Mammary epithelial cell (primary cell): ENCODE measurements at places on chromosomes 4 and X.

- no peak for DNase-seq
Observed at GRCh38 chr4:59161249-59161648, 2038.9 kb upstream of the ADGRL3 start.

DNA sequence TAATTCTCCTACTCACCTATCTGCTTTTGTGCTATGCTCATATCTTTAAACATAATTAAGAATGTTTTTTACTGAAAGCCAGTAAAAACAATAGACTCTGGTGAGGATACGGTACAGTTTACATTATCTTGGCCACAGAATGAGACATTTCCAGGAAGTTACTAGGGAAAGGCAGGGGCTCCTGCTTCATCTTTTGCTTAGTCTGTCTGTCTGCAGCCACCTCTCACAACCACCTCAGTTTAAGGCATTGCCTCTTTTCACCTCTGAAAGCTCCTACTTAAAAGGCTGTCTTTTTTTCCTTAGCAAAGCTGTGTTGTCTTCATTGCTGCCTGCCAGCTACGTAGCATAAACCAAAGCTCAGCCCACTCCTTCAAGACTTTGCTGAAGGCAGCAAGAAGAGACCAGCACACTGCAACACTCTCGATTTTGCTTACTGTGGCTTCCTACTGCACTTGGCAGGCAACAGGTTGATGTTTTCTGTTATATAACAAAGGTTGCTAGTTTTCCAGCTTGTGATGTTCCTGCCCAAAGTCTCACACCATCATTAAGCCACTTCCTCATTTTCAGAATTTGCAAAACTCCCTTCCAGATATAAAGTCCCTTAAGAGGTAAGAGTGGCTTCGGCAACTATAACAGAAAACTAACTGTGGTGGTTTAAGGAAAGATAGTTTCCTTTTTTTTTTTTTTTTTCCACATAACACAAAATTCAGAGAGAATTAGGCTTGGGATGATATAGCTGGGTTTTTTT is 432.9 kb downstream of the GRXCR1 start:
- DNase-seq = no peak

- no peak for DNase-seq
Observed at GRCh38 chrX:41789374-41789773, 65.4 kb downstream of the GPR82 start.

DNA sequence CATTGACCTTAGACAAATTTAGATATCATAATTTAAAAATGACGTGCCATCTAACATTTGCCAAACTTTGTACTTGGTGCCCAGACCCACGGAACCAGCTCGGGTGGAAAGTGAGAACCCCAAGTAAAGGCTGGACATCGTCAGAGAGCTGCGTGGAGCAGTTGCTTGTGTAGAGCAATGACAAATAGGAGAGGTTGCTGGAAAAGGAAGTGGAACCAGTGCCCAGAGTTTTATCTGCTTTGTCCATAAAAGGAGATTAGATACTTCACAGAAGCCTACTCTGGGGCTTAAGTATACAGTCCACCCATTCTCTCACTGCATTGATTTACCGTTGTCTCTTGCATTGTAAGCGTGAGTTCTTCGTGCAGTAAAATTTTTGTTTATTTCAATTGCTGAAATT is 5.4 kb upstream of the TBC1D1 start:
- DNase-seq = no peak

DNA sequence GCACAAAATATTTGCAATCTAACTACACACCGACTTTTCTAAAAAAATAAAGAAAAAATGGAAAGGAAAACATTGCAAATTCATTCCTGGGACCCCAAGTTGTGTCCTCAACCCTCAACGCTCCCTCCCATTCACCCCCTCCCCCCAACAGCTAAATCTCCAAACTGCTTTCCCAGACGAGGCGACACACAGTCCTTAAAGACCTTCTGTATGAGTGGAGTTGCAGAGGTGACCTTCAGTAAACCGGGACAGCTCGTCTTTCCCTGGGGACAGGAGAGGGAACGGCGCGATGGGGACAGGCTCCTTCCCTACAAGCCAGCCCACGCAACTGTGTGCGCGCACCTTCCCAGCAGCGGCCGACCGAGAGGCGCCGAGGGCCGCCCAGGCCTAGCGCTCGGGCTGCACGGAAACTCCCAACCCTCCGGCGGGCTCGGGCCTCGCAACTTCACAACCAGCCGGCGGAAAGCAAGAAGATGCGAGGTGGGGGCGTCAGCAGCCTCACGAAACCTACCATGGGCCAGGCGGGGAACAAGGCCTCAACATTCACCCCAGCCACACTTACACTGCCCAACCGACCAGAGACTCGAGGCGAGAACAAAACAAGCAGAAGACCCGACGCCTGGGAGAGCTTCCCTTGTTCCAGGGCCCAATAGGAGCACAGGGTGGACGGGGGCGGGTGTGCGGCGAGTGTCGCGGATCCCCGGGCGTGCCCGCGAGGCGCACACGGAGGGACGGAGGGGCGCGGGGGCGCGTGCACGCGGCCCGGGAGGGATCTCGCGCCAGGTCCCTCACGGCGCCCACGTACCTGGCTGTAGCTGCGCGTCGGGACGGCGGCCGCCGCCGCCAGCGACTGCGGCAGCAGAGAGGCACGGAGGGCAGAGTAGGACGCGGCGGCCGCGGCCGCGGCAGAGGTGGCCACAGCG is 763 bp downstream of the GRSF1 start:
- DNase-seq = peak; percentile 64

DNA sequence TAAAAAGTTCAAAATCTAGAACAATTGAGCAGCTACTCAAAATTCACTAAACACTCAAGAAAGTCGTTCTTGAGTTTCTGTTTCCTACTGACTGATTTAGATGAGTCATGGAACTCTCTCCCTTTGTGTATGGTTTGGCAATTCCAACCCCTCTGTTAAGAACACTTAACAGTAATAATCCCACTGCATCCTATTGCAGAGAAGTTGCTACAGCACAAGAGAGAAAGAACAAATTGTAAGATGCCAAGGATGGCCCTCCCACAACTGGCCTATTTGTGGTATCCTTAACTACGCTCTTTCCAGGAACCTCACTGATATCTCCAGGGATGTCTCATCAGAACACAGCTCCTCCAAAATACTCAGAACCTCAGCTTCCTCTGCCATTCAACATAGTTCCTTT is 701.8 kb upstream of the TENM3 start:
- peak; percentile 6 for DNase-seq

GRCh38 chr4:1179089-1179441 is 6.7 kb upstream of the SPON2 start:
- no peak for DNase-seq

DNA sequence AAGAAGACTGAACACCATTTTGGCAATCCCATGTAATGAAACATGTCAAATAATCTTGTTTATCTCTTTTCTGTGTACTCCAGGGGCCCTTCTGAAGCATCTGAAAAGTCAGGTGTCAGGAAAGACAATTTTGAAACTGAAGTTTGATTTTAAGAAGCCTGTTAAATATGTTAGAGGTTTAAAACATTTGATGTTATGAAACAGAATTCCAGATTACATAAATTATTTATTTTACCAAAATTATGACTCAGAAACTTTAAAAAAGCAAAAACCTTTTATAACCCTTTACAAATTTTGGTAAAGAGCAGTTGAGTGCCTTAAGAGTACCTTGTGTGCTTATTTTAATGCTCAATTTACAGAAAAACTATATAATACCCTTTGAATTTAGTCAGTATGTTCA is 130.8 kb downstream of the PAPSS1 start:
- DNase-seq = no peak
